Renal cortex interstitium (tissue), 15 donors: ENCODE measurements at places on chromosomes 6 and 20. TPM values are rescaled to one million over a fixed set of nuclear protein-coding genes. Genes with fewer than 3 reads are reported as not detected.
A peak's percentile ranks its signal among the peaks of the same experiment; 100 is the strongest.

The LGSN gene
- 0.96 TPM for polyA plus RNA-seq

The KIF6 gene
- polyA plus RNA-seq, result 4.0 TPM

The SLC22A16 gene
- 0.93 TPM for polyA plus RNA-seq

The TMEM151B gene
- polyA plus RNA-seq, result 0.59 TPM

The RNF39 gene
- 1.4 TPM for polyA plus RNA-seq

The OPRM1 gene
- not detected for polyA plus RNA-seq

The DDX43 gene
- 1.3 TPM for polyA plus RNA-seq

The FOXF2 gene
- polyA plus RNA-seq, result 0.24 TPM

GRCh38 chr20:21548390-21549035 is 34.6 kb upstream of the NKX2-2 start:
- no peak for DNase-seq

DNA sequence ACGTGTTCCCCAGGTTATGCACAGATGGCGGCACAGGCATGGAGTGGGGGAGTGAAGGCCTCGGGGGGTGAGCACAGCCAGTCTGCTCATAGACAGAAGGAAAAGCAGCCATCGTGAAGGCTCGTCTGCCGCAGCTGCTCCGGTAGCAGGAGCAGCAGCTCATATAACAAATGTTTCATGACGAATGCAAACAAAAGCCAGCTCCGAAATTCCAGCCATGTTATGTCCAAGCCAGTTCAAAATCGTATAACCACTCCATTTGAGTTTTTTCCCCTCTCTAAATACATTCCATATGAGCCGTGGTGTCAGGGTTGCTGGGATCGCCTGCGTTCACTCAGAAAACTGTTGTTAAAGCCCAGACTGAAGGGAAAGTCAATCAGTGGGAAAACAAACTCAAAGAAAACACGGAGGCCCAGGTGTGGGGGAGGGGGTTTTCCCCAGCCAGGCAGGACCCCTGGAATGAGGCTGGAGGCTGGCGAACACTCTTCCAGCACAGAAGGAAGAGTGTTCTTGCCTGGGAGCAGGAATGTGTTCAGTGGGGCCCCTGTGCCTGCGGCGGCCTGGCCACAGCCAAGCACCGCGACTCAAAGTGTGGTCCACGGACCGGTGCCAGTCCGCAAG is 280.4 kb upstream of the TAB2 start:
- DNase-seq, result no peak

- DNase-seq, result no peak
Measured at GRCh38 chr20:58546756-58547622, 31.8 kb upstream of the APCDD1L start.

DNA sequence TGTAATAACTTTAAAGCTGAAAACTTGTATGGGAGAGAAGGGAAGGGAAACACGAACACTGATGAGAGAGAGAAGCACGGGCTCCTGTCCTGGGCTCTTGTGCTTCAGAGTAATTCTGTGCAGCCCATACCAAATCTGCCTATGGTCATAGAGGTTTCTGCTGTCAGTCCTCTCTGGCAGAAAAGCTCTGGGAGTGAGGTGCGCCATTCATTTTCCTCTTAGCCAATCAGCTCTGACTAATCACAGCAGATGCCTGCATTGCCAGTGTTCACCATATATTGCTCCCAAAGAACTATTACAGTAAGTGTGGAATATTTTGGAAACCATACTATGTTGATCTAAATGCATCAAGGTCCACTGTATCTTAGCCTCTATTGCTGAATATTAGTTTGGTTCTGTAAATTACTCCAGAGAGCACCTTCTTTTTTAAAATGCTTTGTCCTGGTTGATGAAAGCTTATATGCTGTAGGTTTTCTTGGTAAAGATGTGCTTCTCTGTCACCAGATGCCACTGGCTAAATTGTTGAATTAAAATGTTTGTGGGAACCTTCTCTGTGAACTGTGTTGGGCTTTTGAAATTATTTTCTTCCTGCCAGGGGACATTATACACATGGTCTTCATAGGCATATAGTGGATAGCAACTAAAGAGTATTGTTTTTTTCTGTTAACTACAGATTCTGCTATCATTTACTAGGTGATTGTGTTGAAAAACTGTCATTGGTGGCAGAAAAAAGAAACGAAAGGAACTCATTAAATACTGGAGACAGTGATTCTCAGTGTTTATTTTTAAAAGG is 38.3 kb downstream of the DCBLD1 start:
- no peak for DNase-seq

DNA sequence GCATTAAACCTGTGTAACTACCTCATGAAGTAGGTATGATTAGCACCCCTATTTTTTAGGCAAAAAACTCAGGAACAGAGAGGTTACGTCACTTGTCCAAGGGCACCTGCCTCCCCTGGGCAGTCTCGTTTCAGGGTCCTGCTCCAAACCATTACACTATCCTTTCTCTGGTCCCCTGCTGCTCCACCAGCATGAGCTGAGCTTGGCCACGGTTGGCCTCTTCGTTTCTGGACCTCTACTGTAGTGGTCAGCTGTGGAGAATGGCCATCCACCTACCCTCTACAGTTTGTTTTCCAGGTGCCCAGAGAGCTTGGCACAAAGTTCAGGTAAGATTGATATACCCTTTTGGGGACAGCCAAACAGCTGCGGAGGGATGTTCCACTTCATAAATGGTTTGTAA is 16.8 kb downstream of the COX4I2 start:
- no peak for DNase-seq

DNA sequence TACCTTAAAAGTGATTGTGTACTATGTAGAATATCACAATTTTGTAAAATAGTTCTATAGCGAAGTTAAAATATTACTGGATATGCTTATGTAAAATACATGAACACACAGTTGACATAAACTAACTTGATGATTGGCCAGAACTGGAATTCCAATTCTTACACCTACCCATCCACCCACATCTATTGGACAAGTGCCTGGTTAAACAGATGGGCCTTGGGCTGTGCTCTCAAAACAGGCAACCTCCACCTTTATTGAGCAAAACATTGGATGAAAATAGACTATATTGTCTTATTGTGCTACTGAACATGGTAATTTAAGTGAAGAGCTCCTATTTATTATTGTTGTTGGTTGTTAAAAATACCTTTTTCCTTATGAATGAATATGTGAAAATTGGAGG is 154.0 kb upstream of the FLRT3 start:
- no peak for DNase-seq

GRCh38 chr6:155710704-155711103 is 255.1 kb upstream of the NOX3 start:
- DNase-seq, result no peak

- no peak for DNase-seq
Measured at GRCh38 chr6:47235964-47236760, 73.5 kb downstream of the TNFRSF21 start.

DNA sequence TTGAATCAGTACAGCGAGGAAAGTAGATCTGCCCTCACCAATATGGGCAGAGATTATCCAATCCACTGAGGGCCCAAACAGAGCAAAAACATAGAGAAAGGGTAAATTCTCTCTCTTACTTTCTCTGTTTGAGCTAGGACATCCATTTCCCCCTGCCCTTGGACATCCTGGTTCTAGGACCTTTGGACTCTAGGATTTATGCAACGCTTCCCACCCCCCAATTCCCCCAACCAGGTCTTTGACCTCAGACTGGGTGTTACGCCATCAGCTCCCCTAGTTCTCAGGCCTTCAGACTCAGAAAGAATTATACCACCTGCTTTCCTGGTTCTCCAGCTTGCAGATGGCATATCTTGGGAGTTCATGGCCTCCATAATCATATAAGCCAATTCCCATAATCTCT is 10.2 kb upstream of the B3GAT2 start:
- DNase-seq, result no peak

- no peak for DNase-seq
Measured at GRCh38 chr6:1202201-1202600, 109.7 kb upstream of the FOXQ1 start.

- peak; percentile 42 for DNase-seq
Measured at GRCh38 chr6:85482905-85483700, 33.2 kb downstream of the NT5E start.

DNA sequence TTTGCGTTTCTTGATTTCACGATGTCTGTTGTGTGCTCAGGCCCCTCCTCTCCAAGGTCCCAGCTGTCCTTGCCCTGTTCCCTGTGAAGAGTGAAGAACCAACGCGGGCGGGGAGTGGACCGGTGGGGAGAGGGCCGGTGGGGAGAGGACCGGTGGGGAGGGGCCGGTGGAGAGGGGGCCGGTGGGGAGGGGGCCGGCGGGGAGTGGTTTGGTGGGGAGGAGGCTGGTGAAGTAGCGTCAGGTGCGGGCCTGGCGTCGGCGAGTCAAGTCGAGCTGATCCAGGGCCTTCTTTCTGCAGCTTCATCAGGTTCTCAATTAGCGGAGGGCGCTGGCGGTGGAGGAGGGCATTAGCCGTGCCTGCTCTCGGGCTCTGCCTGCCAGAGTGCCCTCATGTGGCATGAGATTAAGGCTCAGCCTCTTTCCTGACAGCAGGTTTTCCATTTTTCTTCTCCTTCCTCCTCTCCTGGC is 21.2 kb upstream of the BHLHE23 start:
- no peak for DNase-seq

DNA sequence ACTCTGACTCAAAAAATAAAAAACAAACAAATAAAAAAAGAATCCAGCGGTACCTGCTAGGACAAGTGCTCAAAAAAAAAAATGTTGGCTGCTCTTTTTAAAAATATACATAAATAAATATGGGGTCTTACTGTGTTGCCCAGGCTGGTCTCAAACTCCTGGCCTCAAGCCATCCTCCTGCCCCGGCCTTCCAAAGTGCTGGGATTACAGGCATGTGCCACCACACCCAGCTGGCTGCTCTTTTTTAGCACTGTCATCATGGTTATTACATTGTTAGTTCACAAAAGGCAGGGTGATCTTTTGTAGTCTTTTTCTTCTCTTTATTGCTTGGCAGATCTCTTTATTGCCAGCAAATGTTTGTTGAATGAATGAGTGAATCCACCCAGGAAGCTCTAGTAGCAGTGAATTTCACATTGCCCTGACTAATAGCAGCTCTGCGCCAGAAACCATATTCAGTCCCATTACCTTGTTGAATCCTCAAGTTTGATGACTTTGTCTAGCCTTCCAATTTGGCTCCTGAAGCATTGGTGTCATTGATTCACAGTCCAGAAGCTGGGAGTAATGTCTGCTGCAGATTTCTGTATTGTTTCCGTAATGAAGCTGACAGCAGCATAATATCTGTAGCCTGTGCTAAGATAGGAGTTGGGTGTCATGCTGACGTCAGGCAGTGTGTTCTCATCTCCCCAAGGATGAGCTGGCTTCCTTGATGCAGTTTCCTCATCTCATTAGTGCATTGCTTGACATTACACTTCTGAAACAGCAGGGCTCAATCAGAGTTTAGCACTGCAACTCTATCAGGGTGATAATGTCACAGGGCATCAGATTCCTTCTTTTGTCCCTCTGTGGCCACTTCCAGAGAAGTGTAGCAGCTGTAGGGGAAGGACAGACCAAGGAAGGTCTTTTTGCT is 84.9 kb upstream of the TGM3 start:
- no peak for DNase-seq

- DNase-seq, result no peak
Measured at GRCh38 chr20:48143435-48144081, 358.3 kb upstream of the SULF2 start.

DNA sequence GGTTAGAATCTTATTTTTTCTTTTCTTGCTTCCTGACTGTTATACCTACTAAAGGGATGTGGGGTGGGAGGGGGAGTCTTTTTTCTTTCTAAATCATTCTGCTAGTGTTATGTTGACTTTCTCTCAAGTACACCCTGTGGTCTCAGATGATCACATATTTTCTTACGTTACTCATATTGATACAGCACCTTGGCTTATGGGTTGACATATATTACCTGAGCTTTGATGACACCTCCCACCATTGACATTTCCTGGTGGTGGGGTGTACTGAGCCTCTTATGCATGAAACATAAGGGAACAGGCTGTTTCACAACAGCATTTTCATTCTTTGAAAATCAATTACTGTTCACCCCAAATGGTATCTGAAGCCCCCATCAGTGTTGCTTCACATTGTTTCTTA is 169.8 kb downstream of the MMS22L start:
- no peak for DNase-seq

DNA sequence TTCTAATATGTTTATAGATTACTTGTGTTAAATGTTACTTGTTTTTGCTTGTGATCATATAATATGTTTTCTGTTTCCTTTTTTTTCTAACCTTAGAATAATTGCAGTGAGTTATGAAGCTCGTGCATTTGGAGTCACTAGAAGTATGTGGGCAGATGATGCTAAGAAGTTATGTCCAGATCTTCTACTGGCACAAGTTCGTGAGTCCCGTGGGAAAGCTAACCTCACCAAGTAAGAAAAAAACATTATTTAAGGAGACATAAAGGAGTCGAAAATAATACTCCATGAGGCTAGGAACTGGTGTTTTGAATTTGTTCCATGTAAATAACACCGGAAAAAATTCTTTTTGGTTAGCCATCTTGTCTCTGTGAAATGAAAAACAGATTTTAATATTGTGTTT is 6.9 kb downstream of the POLH start:
- no peak for DNase-seq

DNA sequence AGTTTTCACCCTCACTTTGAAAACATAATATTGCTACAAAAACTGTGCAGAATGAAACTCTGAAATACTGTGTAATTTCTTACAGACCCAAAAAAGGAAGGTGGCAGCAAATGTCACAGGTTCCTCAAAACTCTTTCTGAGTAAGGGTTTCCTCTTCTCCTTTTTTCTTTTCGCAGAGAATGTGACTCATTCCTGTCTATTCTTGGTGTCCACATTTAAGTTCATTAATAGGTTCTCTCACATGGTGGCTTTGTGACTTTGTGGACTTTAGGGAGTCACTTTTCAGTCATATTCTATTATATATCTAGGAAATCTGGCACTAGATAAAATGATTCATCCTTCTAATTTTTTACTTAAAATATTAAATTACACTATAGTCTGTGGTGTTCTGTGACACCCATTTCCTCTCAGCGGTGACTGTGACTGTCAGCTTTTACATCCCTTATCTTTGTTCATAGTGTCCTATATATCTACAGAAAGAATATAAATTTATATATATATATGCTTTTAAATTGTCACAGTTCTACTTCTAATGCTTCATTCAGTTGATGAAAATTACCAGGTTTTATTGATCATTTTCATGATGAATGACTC is 126.8 kb upstream of the HCRTR2 start:
- no peak for DNase-seq

GRCh38 chr6:143098054-143098671 is 37.5 kb downstream of the AIG1 start:
- DNase-seq, result no peak

- no peak for DNase-seq
Measured at GRCh38 chr6:23180504-23181293, 611.3 kb downstream of the HDGFL1 start.

DNA sequence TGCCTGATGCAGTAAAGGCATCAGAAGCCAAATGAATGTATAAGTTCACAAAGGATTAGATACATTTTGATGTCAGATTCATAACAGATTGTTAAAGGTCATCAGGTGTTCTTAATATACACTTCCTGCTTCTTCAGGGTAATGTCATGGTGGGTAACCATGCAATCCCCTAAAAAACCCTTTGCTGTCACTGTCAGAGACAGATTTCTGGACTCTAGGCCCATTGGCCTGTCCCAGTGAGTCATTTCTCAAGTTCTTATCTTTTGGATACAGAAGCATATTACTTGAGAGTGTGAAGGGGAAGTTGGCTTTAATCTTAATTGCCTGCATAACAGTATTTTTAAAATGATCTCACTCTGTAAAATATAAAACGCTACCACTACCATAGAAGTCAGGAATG is 895.6 kb upstream of the MAP3K7 start:
- no peak for DNase-seq

- DNase-seq, result no peak
Measured at GRCh38 chr20:18272451-18272850, 15.9 kb upstream of the ZNF133 start.
